T-helper 17 cell (primary cell): ENCODE measurements at places on chromosomes 7 and 10.
A peak's percentile ranks its signal among the peaks of the same experiment; 100 is the strongest.

- peak; percentile 42 for DNase-seq
Measured at GRCh38 chr10:132223156-132223590, 36.4 kb downstream of the DPYSL4 start.

DNA sequence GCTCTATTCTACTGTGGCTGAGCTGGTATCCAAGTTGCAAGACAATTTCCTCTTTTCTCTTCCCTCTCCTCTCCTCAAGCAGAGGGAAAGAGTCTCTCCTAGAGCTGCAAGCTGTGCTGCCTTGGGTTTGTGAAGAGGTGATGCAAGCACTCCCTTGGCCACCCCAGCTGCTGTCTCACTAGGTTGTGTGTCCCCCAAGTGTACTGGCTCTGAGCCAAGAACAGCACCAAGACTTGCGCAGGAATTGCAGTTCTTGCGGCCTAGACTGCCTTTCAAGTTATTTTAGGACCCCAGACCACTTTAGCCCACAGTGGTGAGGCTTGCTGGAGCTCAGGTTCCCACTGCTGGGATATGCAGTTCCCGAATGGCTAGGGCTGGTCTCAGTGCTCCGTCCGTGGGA is 411.6 kb downstream of the DPP6 start:
- DNase-seq, result no peak

DNA sequence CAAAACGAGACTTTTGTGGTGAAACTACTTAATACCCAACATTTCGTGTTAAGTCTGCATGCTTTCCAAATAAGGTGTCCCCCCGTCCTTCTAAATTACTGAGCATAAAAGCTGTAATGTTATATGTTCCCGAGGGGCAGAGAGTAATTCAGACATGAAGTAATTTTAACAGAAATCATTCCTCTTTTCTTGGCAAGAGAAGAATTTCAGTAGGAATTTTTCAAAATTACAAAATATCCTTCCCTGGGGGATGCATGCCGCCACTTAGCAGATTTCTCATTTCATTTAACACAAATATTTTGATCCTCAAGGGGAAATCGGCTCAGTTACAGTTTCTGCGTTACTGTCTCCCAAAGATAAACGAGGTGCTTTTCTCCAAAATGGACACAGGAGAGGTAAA is 213.2 kb upstream of the RHOBTB1 start:
- no peak for DNase-seq

DNA sequence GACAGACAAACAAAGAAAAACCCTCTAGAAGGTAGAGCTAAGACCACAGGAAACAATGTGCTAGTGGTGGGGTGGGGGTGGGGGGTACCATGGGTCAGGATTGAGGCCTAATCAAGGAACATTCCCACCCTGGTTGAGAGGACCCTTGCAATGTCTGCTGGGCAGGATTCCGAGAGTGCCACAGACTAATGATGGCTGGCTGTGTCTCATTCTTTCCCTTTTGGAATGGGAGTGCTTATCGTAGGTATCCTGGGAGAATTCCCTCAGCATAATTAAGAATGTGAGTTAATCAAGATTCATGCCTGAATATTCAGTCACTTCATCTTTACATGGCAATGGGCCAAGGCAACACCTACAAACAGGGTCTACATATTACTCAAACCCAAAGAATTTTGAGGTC is 14.7 kb upstream of the MTPN start:
- no peak for DNase-seq

- no peak for DNase-seq
Measured at GRCh38 chr10:30074933-30075332, 15.5 kb upstream of the JCAD start.

GRCh38 chr10:14074062-14074884 is 256.5 kb downstream of the FRMD4A start:
- no peak for DNase-seq
